Epithelial cell of proximal tubule (primary cell): ENCODE measurements at places on chromosomes 3 and 15. TPM values are rescaled to one million over a fixed set of nuclear protein-coding genes. Genes with fewer than 3 reads are reported as not detected.

Gene A4GNT
- not detected in 2 replicates for total RNA-seq

Gene WWTR1
- total RNA-seq: 52.0 and 123 TPM in 2 replicates

Gene FRMD5
- 3.0 TPM in 2 replicates for total RNA-seq

DNA sequence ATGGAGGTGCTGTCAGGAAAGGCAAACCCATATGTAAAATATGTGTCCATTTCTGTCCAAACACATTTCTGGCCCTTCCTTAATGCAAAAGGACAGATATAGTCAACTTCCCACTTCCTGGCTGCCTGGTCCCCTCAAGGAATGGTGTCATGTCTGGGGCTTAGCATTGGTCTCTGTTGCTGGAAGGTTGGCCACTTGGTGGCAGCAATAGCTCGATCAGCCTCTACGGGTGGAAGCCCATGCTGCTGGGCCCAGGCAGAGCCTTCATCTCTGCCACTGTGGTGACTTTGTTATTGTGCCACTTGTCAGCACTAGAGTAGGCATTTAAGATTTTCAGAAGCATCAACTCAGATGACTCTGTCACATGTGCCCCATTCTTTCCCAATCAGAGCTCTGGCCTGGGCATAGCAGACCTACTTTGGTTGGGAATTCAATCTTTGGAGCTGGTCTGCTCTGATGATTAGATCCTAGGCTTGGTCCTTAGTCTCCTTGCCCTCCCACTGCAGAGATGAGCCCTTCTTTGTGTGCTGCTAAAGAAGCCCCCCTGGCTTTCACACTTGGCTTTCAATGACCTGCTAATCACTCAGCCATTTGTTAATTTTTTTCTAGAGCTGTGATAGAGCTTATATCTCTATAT, 51.0 kb upstream of the SPSB4 start:
- DNase-seq: no peak

DNA sequence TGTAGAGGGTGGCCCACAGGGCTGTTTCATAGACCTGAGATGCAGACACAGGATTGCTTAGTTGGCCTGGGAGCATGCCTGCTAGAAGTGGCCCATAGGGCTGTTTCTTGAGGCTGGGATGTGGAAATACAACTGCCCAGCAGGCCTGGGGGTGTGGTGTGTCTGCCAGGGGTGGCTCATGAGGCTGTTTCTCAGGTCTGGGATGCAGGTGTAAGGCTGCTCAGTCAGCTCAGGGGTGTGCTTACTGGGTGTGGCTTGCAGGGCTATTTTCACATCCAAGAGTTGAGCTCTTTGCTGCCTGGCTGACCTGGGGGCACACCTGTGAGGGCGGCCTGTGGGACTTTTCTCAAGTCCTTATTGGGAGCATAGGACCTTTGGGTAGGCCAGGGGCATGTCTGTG, 131.3 kb downstream of the DOCK3 start:
- DNase-seq: no peak

GRCh38 chr3:29889215-29889614, 608.3 kb downstream of the RBMS3 start:
- no peak for DNase-seq

DNA sequence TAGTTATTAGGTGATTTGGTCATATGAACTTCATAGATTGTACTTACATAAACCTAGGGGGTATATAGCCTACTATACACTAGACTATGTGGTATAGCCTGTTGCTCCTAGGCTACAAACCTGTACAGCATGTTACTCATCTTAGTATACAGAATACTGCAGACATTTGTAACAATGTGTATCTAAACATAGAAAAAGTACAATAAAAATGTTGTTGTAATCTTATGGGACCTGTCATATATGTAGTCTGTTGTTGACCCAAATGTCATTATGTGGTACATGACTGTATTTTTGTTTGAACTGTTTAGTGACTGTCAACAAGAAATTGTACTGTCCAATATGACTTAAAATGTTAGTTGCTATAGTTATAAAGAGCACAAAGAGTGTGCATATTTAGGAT, 69.8 kb downstream of the TCF12 start:
- no peak for DNase-seq
